ENCODE measurements at places on chromosomes 11 and 22.
A peak's percentile ranks its signal among the peaks of the same experiment; 100 is the strongest.

DNA sequence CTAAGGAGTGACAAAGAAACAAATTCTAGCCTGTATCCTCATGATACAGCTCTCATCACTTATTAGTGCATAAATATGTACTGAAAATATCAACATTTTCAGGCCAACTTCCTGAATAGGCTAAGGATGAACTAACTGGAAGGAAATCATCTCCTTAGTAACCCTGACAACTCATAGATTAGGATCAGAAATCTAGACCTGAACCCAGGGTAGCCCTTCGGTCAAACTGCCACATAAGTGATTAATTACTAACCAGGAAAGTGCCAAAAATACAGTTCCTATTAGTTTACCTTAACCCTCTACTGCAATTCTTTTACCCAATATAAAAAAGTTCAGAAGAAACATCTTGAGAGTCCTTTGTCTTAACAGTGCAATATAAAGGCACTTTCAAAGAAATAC lies 40.0 kb downstream of the AMBRA1 start:
- no peak for DNase-seq

GRCh38 chr22:23180893-23181720 lies 798 bp downstream of the BCR start:
- DNase-seq = no peak

DNA sequence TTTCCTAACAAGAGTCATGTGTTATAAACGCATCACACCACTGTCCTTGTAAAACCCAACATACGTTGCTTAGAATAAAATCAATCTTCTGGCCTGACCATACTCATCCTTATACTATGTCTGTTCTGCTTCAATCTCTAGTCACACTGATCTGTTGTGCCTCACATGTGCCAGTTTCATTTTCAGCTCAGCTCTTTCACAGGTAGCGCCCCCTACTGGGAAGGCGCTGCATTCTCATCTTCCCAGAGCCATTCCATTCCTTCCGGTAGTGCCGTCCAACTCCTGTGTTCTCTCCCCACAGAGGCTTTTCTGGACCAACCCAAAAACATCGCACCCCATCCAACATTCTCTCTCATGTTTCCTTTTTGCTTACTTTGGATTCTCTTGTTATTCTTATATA lies 22.2 kb downstream of the CASP5 start:
- peak; percentile 28 for DNase-seq

GRCh38 chr11:115580927-115581680 lies 76.9 kb upstream of the CADM1 start:
- DNase-seq = no peak

Data from activated T-helper 1 cell treated with anti-CD3 and anti-CD28 coated beads, Interleukin-2, amount 50 U/mL, for 16 hours (primary cell).